ENCODE measurements at places on chromosomes 2 and 18.

DNA sequence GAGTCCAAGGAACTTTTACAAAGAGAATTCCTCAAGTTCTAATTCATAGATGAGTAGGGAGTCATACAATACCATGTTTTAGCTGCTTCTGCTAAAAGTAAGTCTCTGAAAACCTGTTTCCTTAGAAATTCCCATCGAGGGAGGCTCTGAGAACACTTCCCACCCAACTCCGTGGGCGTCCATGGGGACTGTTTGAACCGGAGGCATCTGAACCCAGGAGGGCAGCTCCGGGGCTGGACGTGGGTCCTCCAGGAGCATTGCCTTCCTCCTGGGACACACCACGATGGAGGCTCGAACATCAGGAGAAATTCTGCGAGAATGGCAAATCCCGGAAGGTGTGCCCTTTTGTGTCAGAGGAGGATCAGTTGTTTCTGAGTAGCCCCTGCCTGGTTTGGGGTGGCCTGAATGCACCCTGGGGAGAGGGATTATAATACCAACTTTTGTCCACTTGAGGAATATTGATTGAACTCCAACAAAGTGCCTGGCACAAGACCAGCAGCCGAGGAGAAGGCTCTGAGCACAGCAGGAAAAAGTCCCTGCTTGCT lies 327.5 kb upstream of the SALL3 start:
- DNase-seq = no peak

DNA sequence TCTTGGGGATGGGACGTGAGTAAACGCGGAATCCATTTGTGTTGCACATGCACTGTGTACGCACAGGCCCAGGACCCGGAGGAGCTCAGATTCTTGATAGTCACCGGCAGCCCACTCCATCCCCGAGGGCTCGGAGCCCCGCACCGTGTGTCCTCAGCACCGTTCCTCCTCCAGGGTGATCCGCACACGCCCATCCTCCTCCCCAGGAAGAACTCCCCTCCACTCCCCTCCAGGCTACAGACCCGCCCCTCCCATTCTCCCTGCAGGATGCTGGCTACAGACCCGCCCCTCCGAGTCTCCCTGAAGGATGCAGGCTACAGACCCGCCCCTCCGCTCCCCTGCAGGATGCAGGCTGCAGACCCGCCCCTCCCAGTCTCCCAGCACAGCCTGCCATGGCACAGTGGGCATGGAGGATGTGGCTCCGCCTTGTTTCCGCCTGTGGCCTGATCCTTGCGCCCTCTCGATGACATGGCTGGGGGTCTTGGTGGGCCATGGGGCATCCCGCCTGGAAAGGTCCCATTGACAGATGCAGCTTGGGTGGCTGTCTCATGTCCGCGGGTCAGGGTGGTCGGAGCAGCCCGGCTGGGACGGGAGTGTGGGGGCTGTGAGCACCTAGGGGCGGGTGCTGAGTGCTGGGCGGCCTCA lies 14.1 kb downstream of the CTDP1 start:
- DNase-seq = no peak

DNA sequence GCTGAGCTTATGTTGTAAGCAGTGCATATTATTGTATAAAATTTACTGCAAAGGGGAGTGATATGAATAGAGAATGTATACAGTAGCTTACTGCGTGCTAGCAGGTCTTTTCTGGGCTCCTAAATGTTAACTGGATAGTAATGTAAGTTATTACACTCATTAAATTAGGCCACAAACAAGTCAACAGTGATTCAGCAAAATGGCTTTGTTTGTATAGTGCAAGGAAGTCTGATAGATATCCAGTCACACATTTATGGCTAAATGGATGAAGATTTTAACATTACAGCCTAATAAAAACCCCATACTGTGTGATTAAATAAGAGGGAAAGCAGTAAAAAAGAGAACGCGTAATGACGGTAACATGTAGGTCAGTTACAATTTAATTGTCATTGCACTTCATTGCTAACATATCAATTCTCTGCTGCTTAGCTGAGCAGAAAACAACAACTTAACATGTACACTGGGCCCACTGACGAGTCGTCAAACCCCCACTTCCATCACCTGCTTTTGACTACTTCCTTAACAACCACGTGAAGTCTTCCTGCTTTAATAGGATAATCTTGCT lies 665.0 kb upstream of the FANCL start:
- no peak for DNase-seq

DNA sequence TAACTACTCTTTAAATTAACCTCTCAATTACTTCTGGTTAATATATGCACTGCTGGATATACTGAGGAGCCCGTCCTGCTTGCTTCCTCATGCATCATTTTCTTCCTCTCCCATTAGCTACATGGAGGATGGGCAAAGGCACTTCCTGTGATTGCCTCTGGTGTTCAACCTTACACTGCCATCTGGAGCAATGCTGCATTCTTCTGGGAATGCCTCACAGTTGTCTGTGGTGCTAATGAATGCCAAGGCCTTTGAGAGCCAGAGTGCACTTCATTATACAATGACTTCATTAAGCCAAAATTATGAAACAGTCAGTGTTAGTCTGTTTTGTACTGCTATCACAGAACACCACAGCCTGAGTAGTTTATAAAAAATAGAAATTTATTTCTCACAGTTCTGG lies 134.8 kb upstream of the DOCK10 start:
- DNase-seq = no peak

DNA sequence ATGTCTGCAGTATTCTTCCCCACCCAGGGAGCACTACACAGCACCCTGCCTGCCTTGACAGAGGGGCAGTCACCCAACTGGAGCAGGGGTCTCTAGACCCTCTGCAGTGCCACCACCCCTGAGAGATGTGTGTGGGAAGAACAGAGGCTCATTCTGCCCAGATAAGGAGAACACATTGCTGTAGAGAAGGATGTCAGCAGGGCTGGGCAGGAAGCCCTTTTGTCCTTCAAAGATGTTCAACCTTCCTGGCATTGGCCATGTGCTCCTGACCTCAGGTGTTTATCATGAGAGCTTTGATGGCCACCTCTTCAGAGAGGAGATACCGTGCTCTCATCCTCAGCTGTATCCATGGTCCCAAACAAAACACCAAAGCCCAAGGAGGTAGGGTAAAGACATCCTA lies 4.6 kb upstream of the TEX51 start:
- DNase-seq = no peak

DNA sequence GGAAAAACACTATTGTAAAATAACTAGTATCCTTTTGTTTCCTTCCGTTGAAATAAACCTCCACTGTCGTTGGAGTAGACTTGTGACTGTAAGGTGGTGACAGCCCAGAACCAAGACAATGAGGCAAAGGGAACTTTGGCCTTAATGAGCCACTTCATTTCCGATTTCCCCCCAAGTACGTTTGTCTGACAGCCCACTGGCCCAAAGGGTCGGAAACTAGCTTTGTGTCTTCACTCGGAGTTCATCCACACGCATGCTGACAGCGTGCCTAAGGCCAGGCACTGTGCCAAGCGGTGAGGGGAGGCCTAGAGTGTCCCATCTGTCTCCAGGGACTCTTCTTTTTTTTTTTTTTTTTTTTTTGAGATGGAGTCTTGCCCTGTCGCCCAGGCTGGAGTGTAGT lies 21.0 kb downstream of the HJURP start:
- no peak for DNase-seq

DNA sequence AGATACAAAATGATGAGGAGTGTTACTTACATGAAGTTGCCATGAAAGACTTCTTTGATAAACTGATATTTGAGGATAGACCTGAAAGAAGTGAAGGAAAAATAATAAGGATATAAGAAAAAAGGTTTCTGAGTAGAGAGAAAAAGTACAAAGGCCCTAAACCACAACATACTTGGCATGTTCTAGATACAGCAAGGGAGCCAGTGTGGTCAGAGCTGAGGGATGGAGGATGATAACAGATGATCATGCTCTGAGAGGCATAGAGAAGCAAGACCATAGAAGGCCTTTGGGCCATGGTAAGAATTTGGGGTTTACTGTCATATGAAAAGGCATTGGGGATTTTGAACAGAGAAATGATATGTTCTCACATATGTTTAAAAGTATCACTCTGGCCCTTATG lies 424.1 kb upstream of the CHST9 start:
- no peak for DNase-seq

- no peak for DNase-seq
These were observed 1695.8 kb upstream of the PIK3C3 start for GRCh38 chr18:40259115-40259835.

DNA sequence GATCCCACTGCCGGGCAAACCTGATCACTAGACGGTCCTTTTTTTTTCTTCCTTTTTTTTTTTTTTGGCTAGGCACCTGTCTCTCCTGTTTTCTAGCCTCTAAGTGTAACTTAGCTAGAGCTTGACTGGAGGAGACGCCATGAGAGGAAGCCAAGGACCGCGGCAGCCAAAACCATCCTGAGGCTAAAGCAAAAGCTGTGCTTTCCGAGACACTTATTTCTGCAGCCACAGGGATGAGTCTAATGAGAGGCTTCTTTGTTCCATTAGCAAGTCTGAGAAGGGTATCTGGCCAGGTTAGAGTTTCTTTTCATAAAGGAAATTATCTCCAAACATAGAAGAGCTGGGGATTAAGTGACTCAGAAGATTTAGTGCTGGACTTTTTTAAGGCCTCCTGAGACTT lies 7.3 kb upstream of the CXCR4 start:
- DNase-seq = no peak

GRCh38 chr2:113977060-113977659 lies 87.3 kb downstream of the ACTR3 start:
- DNase-seq = no peak

DNA sequence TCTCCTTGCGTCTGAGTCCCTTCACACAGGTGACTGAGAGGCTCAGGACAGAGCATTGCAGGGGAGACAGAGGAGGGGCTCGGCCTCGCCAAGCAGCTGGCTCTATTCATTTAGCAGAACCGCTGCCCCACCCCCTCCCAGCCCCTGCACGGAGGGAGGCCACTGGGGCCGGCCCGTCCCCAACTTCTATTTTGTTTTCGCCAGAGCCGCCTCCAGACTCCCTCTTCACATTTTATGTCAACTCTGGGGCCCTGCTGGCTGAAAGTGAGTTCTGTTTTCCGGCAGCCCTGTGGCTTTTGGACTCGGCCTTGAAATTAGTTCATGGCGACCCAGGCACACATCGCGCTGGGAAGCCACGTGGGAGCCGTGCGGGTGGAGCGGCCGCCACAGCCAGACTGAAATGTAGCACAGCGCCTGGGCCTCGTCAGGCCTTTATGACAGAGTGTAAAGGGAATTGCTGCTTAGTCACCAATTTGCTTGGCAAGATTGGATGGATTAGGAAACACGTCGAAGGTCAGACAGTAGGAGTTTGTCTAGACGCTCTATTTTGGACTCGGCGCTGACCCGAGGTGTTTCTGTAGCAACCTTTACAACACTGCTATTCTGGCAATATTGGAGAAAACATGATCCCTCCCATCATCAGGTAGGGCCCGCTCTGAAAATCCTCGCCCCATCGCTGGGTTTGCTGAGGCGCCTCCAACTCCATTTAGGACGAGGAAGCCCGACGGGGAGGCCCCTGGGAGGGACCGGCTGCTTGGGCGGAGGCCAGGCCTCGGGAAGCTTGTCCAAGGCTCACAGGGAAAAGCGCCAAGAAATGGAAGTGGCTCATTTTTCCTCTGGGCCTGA lies 90.7 kb upstream of the CTDP1 start:
- no peak for DNase-seq

DNA sequence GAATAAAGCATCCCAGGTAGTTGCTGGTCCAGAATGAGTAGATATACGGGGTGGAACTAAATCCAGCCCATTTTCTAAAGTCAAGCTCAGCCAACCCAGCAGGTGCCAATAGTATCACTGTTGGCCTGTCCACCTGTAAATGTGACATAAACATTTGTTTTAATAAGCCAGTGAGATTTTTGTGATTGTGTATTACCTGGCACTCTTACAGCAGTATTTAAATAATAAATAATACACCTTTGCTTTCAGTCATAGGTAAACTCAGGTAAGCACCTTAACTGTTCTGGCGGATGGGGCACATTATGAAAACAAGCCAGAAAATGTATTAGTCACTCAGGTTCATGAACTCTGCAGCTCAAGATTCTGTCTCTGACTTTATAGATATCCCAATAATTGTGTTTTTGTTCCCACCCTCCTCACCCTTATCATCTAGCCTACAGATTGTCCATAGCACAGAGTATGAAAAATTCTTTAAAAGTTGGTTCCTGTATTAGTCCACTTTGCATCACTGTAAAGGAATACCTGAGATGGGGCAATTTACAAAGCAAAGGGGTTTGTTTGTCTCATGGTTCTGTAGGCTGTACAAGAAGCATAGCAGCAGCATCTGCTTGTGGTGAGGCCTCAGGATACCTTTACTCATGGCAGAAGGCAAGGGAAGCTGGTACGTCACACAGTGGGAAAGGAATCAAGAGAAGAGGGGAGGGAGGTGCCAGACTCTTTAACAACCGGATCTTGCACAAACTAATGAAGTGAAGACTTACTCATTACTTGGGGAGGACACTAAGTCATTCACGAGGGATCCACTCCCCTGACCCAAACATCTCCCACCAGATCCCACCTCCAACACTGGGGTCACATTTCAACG lies 73.0 kb upstream of the CYRIA start:
- no peak for DNase-seq

Data from retinal pigment epithelial cell (primary cell).